ENCODE measurements at places on chromosomes 4 and X.

DNA sequence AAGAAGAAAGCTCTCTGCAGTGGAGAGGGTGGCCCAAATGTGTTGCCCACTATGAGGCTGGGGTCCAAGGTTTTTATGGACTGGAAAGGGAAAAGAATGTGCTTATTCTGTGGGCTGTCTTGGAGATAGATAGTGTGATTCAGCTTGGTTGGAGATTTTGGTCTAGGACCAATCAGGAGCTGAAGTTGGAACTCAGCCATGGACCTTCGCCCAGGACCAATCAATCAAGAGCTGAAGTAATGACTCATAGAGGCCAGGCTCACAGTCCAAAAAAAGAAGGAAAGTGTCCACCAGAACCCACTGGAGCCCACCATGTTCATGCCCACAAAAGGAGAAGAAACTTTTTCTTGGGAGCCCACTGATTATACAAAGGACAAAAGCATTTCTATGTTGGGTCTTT lies 369.5 kb downstream of the UBE2NL start:
- no peak overlapping the region for H3K4me3 ChIP-seq
- H3K27me3 ChIP-seq = no peaks in the 10 kb centered on the region
- no peak for DNase-seq
- H3K36me3 ChIP-seq = no peaks in the 10 kb centered on the region

DNA sequence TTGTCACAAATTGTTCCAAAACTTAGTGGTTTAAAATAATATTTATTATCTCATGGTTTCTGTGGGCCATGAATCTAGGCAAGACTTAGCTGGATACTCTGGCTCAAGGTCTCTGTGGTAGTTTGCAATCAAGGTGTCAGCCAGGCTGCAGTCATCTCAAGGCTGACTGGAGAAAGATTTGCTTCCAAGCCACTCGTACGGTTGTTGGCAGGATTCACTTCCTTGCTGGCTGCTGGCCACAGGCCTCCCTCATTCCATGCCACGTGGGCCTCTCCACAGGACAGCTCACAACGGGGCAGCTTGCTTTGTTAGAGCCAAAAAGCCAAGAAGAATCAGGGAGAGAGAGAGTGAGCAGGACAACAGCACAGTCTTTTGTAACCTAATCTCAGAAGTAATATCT lies 101.4 kb downstream of the WWC2 start:
- H3K4me3 ChIP-seq = no peak overlapping the region
- H3K27ac ChIP-seq = no peak overlapping the region
- peaks cover 6% of the 10 kb centered on the region for H3K4me1 ChIP-seq
- no peak for DNase-seq

- H3K27ac ChIP-seq = no peak overlapping the region
- peaks cover 22% of the 10 kb centered on the region for H3K27me3 ChIP-seq
- no peak overlapping the region for H3K4me3 ChIP-seq
- no peaks in the 10 kb centered on the region for H3K36me3 ChIP-seq
Measured at GRCh38 chr4:140854168-140854567, 98.0 kb upstream of the TBC1D9 start.

DNA sequence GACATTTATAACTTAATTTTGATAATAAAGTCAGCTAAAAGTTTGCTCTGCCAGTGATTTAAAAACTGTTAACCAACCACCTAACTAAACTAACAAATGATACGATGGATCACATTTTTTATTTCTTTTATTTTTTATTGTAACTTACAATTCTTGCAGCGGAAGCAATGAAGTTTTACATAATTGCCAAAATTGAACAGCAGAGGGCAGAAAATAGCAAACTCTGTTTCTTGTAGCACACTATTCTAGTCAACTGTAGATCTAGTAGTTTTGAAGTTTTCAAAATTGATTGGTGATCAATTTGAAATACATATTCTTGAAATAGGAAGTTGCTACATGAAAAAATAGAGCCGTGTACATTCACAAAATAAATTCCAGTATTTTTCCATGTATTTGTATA lies 2.8 kb upstream of the GRIA2 start:
- H3K4me1 ChIP-seq = no peaks in the 10 kb centered on the region
- no peaks in the 10 kb centered on the region for H3K36me3 ChIP-seq
- no peak overlapping the region for H3K27ac ChIP-seq

DNA sequence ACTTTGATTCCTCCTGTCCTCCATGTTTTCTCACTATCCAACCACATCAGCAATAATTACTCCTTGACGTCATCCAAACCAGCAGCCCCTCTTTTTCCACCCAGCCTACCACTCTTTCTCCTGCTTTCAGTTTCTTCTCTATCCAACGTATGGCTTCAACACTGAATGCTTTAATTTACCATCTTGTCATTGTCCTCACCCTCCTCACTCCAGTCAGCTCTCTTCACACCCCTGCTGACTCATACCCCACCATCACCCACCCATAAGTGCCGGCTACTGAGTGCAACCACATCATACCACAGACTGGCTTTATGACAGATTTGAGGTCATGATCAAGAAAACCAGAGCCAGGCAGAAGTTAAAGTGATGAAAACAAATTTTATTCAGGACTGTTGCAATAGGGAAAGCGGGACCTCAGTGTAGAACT lies 9.8 kb upstream of the ANXA5 start:
- H3K27ac ChIP-seq = peak overlapping the region; percentile 42
- peaks cover 6% of the 10 kb centered on the region for H3K36me3 ChIP-seq
- peaks cover 26% of the 10 kb centered on the region for H3K27me3 ChIP-seq
- H3K4me1 ChIP-seq = peaks cover 15% of the 10 kb centered on the region
- peak; percentile 63 for DNase-seq
- H3K4me3 ChIP-seq = peak overlapping the region; percentile 62

GRCh38 chr4:127870281-127870680 lies 10.4 kb upstream of the PLK4 start:
- no peak overlapping the region for H3K4me3 ChIP-seq
- no peaks in the 10 kb centered on the region for H3K36me3 ChIP-seq
- no peak overlapping the region for H3K27ac ChIP-seq
- no peak for DNase-seq
- H3K27me3 ChIP-seq = no peaks in the 10 kb centered on the region
- H3K4me1 ChIP-seq = no peaks in the 10 kb centered on the region

DNA sequence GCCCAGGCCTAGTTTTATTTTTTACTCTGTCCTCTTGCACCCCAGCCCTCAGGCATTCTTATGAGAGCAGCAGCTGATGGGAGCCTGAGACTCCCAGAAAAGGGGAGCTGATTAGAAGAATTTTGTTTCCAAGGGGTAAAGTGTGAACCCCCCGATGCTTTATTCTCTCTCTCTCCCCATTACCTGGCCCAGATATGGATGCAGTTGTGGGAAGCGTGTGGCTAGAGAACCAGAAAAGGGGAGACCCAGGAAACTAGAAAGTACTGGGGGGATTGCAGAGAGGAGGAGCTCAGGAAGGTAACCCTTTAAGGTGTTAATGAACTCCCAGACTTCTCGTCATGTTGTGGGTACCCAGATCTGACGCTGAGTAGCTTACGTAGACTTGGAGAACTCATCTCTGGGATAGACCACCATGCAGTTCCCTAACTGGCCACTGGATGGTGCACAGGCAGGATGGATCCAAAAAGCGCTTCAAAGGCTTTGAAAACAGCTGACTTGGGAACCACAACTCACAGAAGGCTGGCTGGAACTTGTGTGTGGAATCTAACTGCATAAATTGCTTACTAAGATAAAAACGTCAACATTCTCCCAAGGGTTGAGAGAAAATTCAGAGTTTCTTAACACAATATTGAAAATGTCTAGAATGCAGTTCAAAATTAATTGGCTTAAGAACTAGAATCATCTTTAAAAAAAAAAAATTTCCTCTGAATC lies 64.7 kb downstream of the TBC1D14 start:
- DNase-seq = peak; percentile 72
- H3K36me3 ChIP-seq = peaks cover 4% of the 10 kb centered on the region
- peak overlapping the region; percentile 22 for H3K27ac ChIP-seq
- H3K4me1 ChIP-seq = peaks cover 26% of the 10 kb centered on the region
- H3K27me3 ChIP-seq = no peaks in the 10 kb centered on the region
